A549 treated with Hydrocortisone at 1 μM for 4 hours (cell line): ENCODE measurements at places on chromosomes 5 and 9. TPM values are rescaled to one million over a fixed set of nuclear protein-coding genes. Genes with fewer than 3 reads are reported as not detected.

The RUSC2 gene
- 29.7 to 32.8 TPM (median 31.1 TPM) in 5 replicates for total RNA-seq

The DPYSL3 gene
- total RNA-seq, result 18.7 to 26.1 TPM (median 21.3 TPM) in 5 replicates

The DND1 gene
- 0.47 to 0.94 TPM (median 0.70 TPM) in 5 replicates for total RNA-seq

The ARL14EPL gene
- 0.10 to 0.43 TPM (median 0.24 TPM) in 5 replicates for total RNA-seq
